Neuronal stem cell (in vitro differentiated cells): ENCODE measurements at places on chromosomes 1 and 21.

DNA sequence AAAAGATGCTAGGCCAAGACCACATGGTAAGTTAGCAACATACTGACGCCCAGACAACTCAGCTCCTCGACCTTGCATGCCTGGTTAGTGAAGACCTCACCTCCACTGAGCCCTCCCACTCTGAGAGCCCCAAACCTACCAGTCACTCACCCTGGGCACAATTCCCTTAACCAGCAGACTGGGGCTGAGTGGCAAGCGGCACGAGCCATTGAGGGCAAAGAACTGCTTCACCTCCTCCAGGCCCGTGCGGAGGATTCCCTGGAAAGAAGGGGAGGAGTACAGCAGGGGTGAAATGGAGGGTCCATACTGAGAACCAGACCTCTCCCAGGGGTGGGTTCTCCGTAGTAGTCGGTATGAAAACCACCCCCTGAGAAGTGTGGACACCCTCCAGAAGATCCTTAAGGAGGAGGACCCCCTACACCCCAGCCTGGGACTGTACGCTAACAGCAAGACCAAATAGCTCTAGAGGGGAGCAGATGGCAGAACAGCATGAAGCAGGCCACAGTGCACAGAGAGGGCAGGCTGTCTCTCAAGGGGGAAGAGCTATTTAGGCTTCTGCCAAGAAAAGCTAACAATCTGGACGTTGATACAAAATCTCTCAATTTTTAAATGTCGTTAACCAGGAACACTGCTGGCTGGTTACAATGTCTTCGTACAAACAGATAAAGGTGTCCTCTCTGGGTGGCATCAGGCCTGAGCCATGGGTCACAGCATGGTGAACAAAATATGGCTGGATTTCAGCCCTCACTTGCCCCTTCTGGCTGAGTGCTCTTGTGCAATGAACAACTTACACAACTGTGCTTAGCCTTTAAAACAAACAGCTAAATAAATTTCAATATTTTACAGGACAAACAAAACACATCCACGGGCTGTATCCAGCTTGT, 31.0 kb upstream of the PPP1R15B start:
- no peak for DNase-seq

DNA sequence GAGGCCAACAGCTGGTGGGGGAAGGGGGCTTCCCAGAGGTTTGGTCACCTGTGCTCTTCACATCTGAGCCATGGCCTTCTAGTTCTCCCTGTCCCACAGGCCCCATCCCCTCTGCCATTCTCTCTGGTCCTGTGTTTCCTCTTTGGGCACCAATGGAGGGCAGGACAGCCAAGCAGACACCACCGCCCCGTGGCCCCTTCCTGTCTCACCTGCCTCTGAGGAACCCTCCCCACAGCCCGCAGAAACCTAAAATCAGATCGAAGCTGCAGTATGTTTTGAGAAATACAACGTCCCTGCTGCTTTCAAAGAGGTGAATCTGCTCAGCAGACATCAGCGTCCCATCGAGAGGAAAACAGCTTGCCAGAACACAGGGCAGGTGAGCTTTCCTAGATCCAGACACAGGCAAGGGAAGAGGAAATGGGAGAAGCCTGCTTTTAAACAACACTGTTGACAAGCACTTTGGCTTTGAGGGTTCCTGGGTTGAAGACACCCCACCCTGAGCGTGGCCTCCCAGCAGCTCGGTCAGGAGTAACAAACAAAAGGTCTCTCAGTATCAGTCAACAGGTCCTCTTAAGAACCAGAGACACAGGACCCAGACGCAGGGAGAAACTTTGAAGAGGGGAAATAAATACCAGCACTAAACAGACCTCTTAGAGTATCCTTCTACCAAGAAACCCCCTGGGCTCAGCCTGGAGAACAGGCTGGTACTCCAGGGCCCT, 2.3 kb downstream of the PANK4 start:
- no peak for DNase-seq

GRCh38 chr21:46091118-46091517, 6.8 kb upstream of the COL6A2 start:
- DNase-seq = no peak

DNA sequence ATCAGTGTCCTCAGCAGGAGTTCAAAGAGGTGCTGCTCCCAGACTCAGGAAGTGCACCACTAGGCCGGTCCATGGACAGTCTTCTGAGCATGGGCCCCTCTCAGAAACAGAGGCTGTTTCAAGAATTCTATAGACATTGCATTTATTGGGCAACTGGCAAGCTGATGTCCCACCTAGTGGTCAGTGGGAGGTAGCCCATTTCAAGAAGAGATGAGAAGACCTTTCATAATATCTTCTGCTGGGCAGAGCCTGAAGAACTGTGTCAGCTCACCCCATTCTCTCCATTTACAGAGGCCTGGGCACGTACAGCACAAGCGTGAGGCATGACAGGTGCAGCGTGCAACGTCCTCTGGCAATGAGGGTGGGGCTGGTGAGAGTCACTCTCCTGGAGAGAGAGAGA, 216.0 kb downstream of the DYRK1A start:
- no peak for DNase-seq

GRCh38 chr1:101005183-101005582, 20.4 kb downstream of the DPH5 start:
- no peak for DNase-seq

- DNase-seq = no peak
These were observed 73.3 kb upstream of the SLC44A3 start for GRCh38 chr1:94746635-94747525.

GRCh38 chr1:24822887-24823286, 77.6 kb downstream of the CLIC4 start:
- no peak for DNase-seq

- no peak for DNase-seq
These were observed 5.8 kb upstream of the LAMC2 start for GRCh38 chr1:183180218-183180617.

- no peak for DNase-seq
These were observed 673.3 kb downstream of the KCNT2 start for GRCh38 chr1:195934817-195935553.

- no peak for DNase-seq
These were observed 49.4 kb downstream of the WDR4 start for GRCh38 chr21:42829954-42830353.

DNA sequence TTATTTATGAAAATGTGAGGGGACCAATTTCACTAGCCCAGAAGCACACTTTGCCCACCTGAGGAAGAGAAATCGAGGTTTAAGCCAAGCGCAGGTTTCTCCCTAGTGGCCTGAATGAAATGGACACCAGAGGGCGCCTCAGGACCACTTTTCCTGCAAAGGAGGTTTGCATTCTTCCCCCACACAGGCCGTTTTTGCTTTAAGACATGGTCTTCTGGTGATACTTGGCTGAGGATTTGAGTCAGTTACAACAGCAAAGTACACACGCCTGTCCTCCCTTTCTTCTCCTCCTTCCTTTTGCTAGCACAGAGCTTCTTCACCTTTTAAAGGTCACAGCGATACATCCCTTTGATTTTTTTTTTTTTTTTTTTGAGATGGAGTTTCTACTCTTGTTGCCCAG, 5.4 kb downstream of the PLA2G2E start:
- DNase-seq = peak; percentile 79

DNA sequence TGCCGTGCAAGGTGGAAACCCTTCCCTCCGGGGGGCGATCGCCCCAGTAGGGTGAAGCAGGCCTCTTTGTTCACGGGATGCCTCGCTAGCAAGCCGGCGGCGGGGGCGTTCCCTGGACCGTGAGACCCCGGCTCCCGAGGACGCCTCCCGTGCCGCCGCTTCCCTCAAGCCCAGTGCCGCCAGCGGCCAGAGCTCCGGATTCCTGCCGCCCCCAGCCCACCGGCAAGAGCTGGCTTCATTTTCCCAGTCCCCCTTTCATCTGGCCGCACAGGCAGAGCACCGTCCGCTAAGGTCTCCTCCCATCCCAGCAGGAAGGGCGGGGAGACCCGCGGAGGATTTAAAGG, 16.3 kb downstream of the IER5 start:
- DNase-seq = peak; percentile 85

- no peak for DNase-seq
These were observed 2.0 kb downstream of the AGO3 start for GRCh38 chr1:35932941-35933340.
